ENCODE measurements at places on chromosomes 16 and 17. TPM values are rescaled to one million over a fixed set of nuclear protein-coding genes. Genes with fewer than 3 reads are reported as not detected.

AOC3 gene
- total RNA-seq = 2.7 TPM

ZG16 gene
- total RNA-seq = not detected

IRX5 gene
- total RNA-seq = not detected

ACSM2A gene
- not detected for total RNA-seq

MT1A gene
- total RNA-seq = 6.3 TPM

DNA sequence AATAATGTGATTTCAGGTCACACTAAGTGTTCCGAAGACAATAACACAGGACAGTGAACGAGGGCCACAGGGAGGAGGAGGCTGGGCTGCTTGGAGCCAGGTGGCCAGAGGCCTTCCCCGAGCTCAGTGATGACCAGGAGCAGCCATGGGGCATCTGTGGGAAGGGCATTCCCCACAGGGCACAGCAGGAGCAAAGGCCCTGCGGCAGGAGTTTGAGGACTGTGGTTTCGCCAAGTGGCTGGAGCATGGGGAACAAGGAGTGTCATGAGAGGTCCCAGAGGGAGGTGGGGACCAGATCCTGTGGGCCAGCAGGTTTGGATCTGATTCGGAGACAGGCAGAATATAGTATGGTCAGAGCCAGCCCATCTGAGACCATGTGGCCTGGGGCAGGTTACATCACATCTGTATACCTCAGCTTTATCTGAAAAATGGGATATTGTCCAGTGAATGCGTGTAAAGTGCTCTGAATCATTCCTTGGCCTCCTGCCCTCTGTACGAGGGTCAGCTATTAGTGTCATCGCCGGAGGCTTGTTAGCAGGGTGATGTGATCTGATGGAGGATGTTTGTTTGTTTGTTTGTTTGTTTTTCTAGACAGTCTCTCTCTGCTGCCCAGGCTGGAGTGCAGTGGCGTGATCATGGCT lies 176.8 kb downstream of the KATNIP start:
- no peak overlapping the region for H3K4me3 ChIP-seq
- peaks cover 39% of the 10 kb centered on the region for H3K4me1 ChIP-seq
- H3K27ac ChIP-seq = no peak overlapping the region
- H3K27me3 ChIP-seq = no peaks in the 10 kb centered on the region
- H3K36me3 ChIP-seq = no peaks in the 10 kb centered on the region

- H3K4me1 ChIP-seq = peaks cover 4% of the 10 kb centered on the region
- H3K36me3 ChIP-seq = no peaks in the 10 kb centered on the region
- H3K27ac ChIP-seq = no peak overlapping the region
- no peak for DNase-seq
Measured at GRCh38 chr16:66226762-66227161, 139.7 kb upstream of the CDH5 start.

- DNase-seq = no peak
- H3K36me3 ChIP-seq = no peaks in the 10 kb centered on the region
- no peaks in the 10 kb centered on the region for H3K4me1 ChIP-seq
- H3K4me3 ChIP-seq = no peak overlapping the region
- no peak overlapping the region for H3K27ac ChIP-seq
Measured at GRCh38 chr16:76035689-76036088, 241.5 kb upstream of the CNTNAP4 start.

- H3K27me3 ChIP-seq = peaks cover 15% of the 10 kb centered on the region
- no peaks in the 10 kb centered on the region for H3K4me1 ChIP-seq
- DNase-seq = no peak
- H3K27ac ChIP-seq = no peak overlapping the region
- no peaks in the 10 kb centered on the region for H3K36me3 ChIP-seq
- H3K4me3 ChIP-seq = no peak overlapping the region
Measured at GRCh38 chr16:20175358-20175757, 101.7 kb upstream of the GPR139 start.

DNA sequence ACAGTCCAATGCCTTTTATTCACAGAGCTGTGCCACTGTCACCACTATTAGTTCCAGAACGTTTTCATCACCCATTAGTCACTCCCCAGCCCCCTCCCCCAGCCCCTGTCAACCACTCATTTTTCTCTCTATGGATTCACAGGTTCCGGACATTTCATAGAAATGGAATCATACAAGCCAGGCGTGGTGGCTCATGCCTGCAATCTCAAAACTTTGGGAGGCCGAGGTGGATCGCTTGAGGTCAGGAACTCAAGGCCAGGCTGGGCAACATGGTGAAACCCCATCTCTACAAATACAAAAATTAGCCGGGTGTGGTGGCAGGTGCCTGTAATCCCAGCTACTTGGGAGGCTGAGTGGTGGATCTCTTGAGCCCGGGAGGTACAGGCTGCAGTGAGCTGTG lies 759 bp upstream of the PAM16 start:
- H3K4me1 ChIP-seq = peaks cover 15% of the 10 kb centered on the region
- no peak for DNase-seq
- H3K27me3 ChIP-seq = no peaks in the 10 kb centered on the region
- peak overlapping the region; percentile 89 for H3K4me3 ChIP-seq

- DNase-seq = no peak
- no peak overlapping the region for H3K27ac ChIP-seq
- H3K36me3 ChIP-seq = no peaks in the 10 kb centered on the region
- peaks cover 3% of the 10 kb centered on the region for H3K27me3 ChIP-seq
- no peak overlapping the region for H3K4me3 ChIP-seq
- no peaks in the 10 kb centered on the region for H3K4me1 ChIP-seq
Measured at GRCh38 chr17:16814439-16814838, 124.4 kb downstream of the CCDC144A start.

DNA sequence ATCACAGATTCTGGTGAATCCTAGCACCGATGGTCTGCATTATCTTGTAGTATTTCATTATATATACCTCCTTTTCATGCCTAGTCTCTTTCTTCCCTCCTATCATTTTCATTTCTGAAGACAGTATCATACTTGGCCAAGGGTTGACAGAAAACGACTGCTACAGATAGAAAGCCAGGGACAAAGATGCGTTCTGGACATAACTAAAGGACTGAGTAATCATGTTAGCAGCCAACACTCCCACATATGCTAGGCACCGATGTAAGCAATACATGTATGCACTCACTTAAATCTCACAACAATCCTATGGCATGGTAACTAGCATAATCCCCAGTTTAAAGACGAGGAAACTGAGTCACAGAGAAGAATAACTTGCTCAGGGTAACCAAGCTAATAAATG lies 22.9 kb downstream of the RDM1 start:
- DNase-seq = no peak
- H3K27ac ChIP-seq = no peak overlapping the region
- peaks cover 51% of the 10 kb centered on the region for H3K4me1 ChIP-seq
- peaks cover 5% of the 10 kb centered on the region for H3K36me3 ChIP-seq

DNA sequence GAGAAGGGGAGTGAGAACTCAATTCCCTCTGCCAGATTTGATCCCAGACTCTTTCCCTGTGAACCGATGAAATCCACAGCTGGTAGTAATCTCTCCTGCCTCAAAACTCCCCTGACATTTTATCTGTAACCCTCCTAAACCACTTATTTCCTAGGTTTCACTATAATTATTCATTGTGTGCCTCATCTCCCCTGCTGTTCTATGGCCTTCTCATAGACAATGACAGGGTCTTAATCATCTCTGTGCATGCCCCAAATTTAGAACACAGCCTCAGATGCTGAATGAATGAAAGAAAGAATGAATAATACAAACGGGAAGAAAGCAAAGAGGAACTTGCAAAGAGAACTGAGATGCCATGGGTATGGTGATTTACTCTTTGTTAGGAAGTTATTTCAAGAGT lies 451.1 kb downstream of the HS3ST3B1 start:
- H3K36me3 ChIP-seq = no peaks in the 10 kb centered on the region
- H3K4me3 ChIP-seq = no peak overlapping the region
- H3K27ac ChIP-seq = no peak overlapping the region
- no peak for DNase-seq

DNA sequence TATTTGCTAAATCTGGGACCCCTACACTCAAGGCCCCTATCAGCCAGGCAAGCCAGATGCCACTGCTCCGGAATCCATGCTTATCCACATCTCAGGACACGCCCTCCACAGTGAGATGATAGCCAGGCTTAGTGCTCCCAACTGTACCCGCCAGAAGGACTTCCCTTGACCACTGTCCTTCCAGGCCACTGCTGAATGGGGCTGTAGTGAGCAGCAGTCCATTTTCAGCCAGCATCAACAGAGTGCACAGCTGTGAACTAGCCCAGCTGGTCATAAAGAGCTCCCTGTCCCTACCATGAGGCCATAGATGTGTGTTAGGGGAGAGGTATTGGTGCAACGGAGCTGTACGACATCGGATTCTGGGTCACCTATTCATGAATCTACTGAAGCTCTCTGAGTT lies 13.0 kb upstream of the MED9 start:
- H3K4me3 ChIP-seq = no peak overlapping the region
- H3K27me3 ChIP-seq = peaks cover 18% of the 10 kb centered on the region
- no peaks in the 10 kb centered on the region for H3K4me1 ChIP-seq
- H3K36me3 ChIP-seq = peaks cover 8% of the 10 kb centered on the region
- no peak for DNase-seq

- no peaks in the 10 kb centered on the region for H3K27me3 ChIP-seq
- no peaks in the 10 kb centered on the region for H3K4me1 ChIP-seq
- DNase-seq = no peak
- H3K4me3 ChIP-seq = no peak overlapping the region
- H3K36me3 ChIP-seq = no peaks in the 10 kb centered on the region
- H3K27ac ChIP-seq = no peak overlapping the region
Measured at GRCh38 chr17:54324813-54325212, 502.1 kb downstream of the KIF2B start.

DNA sequence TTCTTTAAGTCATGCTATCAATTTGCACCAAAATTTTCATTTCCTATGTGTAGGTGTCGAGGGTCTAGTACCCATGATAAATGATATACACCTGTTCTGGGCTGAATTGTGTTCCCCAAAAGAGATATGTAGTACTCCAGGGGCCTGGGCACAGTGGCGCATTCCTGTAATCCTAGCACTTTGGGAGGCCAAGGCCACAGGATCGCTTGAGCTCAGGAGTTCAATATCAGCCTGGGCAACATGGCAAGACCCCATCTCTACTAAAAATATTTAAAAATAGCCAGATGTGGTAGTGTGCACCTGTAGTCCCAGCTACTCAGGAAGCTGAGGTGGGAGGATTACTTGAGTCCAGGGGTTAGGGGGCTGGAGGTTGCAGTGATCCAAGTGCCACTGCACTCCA lies 23.5 kb upstream of the KANSL1 start:
- H3K4me1 ChIP-seq = peaks cover 14% of the 10 kb centered on the region
- no peaks in the 10 kb centered on the region for H3K27me3 ChIP-seq
- peaks cover 7% of the 10 kb centered on the region for H3K36me3 ChIP-seq
- no peak overlapping the region for H3K27ac ChIP-seq
- no peak overlapping the region for H3K4me3 ChIP-seq

DNA sequence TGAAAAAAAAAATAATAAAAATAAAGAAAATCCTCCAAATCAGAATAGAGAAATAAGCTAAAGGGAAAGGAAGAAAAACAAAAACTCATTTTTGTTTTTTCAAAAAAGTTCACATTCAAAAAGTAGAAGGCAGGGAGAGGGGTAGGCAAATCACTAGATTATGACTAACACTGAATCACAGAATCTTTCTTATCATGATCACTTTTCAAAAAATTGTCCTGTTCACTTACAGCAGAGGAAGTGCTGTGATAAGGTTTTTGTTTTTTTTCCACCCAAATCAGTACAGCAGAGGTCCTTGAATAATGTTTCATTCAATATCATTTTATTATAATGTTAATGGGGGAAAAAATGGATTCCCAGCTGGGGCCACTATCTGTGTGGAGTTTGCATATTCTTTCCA lies 106.4 kb downstream of the CA4 start:
- no peak for DNase-seq
- H3K4me3 ChIP-seq = no peak overlapping the region
- H3K27me3 ChIP-seq = no peaks in the 10 kb centered on the region
- peaks cover 4% of the 10 kb centered on the region for H3K36me3 ChIP-seq

DNA sequence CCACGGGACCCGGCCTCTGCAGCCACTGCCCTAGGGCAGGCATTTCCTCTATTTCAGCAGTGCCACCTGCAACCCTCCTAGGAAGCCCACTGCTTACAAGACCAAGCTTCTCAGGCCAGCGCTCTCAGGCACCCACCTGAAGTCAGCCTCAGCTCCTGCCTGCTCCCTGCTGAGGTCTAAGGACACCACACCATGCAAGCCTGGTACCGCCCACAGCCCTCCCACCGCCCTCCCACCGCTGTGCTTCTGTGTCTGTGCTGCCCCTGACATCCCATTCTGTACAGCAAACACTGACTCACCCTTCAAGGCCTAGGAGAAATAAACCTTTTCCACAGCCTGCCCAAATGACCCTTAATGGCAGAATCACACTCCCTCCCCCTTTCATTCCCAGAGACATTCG lies 6.3 kb downstream of the CLUH start:
- peaks cover 23% of the 10 kb centered on the region for H3K4me1 ChIP-seq
- DNase-seq = peak; percentile 35
- H3K27me3 ChIP-seq = no peaks in the 10 kb centered on the region
- no peak overlapping the region for H3K4me3 ChIP-seq
- peak overlapping the region; percentile 23 for H3K27ac ChIP-seq

- H3K4me3 ChIP-seq = peak overlapping the region; percentile 48
- no peaks in the 10 kb centered on the region for H3K27me3 ChIP-seq
- H3K4me1 ChIP-seq = peaks cover 51% of the 10 kb centered on the region
- H3K36me3 ChIP-seq = peaks cover 4% of the 10 kb centered on the region
- DNase-seq = no peak
- H3K27ac ChIP-seq = no peak overlapping the region
Measured at GRCh38 chr16:69191136-69191535, 4.2 kb downstream of the SNTB2 start.

Data from natural killer cell treated with Interleukin-12 subunit alpha and Interleukin-12 subunit beta and Interleukin-15 and Interleukin-18, amount 100 ng/mL, for 72 hours (primary cell).